ENCODE measurements at places on chromosomes 6 and 20.

DNA sequence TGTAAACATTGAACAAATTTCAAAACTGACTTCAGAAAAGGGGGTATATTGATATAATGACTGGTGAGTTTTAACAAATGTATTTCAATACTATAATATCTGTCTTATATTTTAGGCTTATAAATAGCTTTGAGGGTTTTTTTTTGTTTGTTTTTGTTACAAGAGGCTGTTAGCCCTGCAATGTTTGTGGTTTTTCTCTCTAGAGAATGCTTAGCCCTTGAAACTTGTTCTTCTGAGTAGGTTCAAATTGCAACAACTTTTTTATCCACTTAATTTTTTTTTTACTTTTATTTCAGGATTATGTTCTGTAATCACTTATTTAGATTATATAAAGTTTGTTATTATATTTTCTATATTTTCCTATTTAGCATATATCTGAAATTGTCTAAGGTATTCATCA, 333.2 kb downstream of the RIMS1 start:
- DNase-seq, result no peak

DNA sequence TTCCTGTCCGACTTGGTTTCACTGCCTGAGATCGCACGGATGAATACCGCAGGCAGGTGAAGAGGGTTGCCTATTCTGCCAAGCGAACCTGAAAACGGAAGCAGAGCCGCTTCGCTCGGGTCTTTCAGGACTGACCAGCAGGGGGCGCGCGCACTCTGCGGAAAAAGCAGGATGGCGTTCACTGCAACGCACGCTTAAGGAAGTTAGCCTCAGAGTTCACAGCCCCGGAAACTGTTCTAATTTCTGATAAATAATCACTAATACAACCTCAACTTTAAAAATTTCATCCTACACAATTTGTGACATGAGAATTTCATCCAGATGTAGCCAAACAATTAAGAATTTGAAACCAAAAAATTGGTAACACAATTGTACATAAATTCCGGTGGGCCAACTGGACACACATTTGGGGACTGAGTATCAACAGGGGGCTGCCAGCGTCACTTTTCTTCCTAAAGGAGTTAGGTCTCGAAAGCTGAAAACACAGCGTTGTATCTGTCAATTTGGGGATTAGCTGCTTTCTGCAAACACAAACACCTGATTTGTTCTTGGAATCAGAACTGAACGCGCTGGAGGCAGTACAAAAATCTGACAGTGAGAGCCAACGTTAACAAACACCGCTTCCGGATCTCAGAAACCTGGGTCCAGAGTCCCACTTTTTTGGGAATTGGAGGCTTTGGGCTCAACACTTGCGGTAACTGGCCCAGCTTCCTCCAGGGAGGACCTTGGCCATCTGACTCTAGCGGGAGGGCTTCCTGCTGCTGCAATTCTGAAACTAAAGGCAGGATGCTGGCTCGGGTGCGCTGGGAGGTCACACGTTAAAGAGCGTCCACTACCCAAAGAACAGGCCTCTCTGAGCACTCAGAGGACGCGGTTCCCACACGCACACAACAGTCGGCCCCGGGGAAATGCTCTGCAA, 8.8 kb downstream of the PXDC1 start:
- DNase-seq, result peak; percentile 71

GRCh38 chr6:165663377-165663735, 315 bp upstream of the PDE10A start:
- DNase-seq, result no peak

GRCh38 chr6:158391276-158391675, 79.0 kb downstream of the TULP4 start:
- DNase-seq, result no peak

- DNase-seq, result no peak
These were observed 131.1 kb downstream of the OLIG3 start for GRCh38 chr6:137362878-137363804.

DNA sequence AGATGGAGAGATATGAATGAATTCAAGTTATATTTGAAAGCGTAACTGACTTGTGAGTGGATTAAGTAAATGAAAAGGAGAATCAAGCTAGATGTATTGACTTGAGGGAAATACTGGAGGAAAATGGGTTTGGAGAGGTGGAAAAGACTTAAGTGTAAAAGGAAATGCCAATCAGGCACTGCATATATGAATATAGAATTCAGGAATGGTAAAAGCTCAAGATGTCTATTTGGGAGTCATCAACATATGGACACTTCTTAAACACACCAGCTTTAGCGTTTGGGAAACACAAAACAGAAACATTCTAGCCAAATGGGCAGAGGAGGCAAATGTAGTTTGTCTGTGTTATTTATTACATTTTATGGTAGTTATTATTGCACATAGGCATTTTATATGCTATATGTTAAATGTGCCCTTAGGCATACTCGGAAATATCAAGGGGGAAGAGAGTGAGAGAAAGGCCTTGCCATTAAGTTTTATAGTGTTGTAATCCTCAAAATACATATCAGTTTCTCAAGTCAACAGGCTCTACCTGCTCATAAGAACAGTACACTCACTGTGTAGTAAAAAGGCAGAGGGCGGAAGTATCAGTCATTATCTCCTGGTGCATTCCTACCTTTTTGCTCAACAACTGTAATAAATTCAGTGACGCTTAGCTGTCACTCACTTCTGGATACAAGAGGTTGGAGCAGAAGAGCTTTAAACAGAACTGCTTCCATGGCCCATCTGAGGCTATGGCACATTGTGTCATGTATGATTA, 33.7 kb upstream of the ME1 start:
- DNase-seq, result no peak

GRCh38 chr6:117559299-117559698, 43.0 kb downstream of the GOPC start:
- DNase-seq, result no peak

- DNase-seq, result no peak
These were observed 79.5 kb upstream of the MYL9 start for GRCh38 chr20:36461600-36462439.

GRCh38 chr20:47453167-47453782, 48.4 kb upstream of the NCOA3 start:
- peak; percentile 64 for DNase-seq

DNA sequence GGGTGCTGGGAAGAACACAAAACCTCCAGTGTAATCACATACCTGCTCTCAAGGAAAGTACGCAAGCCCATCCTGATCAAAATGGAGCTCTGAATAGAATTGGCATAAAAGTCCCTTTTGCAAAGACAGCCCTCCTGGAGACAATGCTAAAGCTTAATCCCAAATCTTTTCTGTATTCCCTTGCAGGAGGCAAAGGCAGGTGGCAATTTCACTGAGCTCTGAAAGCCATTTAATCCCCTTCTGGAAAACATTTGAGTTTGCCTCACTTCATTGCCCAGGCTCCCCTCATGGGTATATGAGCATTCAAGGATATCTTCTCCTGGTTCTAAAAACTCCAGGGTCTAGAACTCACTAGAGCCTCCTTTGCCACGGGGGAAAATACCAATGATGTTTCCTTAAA, 310.2 kb upstream of the CNR1 start:
- DNase-seq, result no peak

GRCh38 chr6:30845183-30845582, 39.1 kb upstream of the DDR1 start:
- no peak for DNase-seq

DNA sequence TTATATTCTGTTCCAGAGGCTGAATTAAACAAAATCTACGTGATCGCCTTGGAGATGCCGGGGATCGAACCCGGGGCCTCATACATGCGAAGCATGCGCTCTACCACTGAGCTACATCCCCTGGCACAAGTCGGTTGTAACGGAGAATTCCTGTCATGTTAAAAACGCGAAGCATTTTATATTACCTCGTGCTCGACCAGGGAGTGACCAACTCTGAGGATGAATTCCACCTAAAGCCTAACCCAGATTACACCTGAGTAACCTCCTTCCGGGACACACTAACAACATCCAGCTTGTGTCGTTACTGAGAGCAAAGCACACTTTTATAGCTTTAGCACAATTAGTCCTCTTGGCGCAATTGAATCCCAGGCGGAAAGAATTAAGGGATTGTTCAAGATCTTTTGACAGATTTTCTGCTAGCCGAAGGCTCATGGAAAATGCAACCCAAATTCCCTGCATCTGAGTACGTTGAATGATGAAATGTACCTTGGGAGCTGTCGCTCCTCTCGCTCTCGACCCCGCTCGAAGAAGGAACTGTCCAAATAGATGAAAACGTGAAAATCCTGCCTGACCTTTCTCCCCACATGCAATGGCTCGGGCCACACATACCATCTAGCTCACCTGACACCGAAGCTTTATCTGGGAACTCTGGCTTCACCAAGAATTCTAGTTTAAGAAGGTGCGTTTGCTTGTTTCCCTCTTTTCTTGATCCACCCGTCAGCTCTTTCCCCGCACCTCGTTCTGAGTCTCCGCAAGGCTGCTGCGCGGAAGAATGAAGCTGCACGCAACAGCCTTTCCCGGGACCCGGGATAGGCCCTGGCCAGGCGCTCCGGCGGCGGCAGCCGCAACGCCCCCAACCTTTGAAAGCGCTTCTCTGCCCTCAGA, 148.3 kb downstream of the GPX5 start:
- DNase-seq, result peak; percentile 46

- DNase-seq, result no peak
These were observed 2.5 kb downstream of the WTAP start for GRCh38 chr6:159729598-159730331.

GRCh38 chr6:164507206-164507940, 802.0 kb downstream of the C6orf118 start:
- no peak for DNase-seq

GRCh38 chr6:44386364-44386928, 1.1 kb upstream of the CDC5L start:
- DNase-seq, result no peak

GRCh38 chr6:167523426-167523825, 198.5 kb downstream of the TTLL2 start:
- no peak for DNase-seq

- no peak for DNase-seq
These were observed 201.0 kb upstream of the FOXQ1 start for GRCh38 chr6:1110941-1111349.

- DNase-seq, result no peak
These were observed 178.9 kb downstream of the SASH1 start for GRCh38 chr6:148521586-148521985.

- no peak for DNase-seq
These were observed 5.2 kb downstream of the BTBD9 start for GRCh38 chr6:38634518-38634917.

- peak; percentile 80 for DNase-seq
These were observed 5.3 kb upstream of the HSPA1B start for GRCh38 chr6:31822036-31822821.

- DNase-seq, result no peak
These were observed 494.8 kb upstream of the SOX4 start for GRCh38 chr6:21098744-21099143.

- DNase-seq, result no peak
These were observed 114.4 kb downstream of the FOXC1 start for GRCh38 chr6:1724124-1724523.

- no peak for DNase-seq
These were observed 669 bp downstream of the PDCD2 start for GRCh38 chr6:170583756-170584180.

DNA sequence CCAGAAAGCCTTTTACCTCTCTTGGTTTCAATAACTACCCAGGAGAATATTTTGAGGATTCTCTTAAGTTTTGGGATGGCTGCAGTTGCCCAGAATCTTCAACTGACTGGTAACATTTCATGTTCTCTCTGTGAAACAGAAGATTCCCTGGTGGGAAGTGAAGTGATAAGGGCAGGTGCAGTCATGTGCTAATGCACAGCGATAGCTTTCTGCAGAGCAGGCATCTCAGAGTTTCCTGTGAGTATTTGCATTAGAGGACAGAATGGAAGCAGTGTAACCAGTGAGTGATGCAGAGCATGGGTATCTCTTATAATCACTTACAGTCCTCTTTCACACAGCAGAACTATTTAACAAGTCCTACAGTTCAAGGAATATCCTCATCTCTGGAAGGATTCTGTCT, 76.1 kb downstream of the HCRTR2 start:
- DNase-seq, result no peak

GRCh38 chr6:130575971-130576370, 210.2 kb downstream of the TMEM200A start:
- DNase-seq, result peak; percentile 18

GRCh38 chr20:47280228-47280627, 76.3 kb downstream of the ZMYND8 start:
- no peak for DNase-seq

DNA sequence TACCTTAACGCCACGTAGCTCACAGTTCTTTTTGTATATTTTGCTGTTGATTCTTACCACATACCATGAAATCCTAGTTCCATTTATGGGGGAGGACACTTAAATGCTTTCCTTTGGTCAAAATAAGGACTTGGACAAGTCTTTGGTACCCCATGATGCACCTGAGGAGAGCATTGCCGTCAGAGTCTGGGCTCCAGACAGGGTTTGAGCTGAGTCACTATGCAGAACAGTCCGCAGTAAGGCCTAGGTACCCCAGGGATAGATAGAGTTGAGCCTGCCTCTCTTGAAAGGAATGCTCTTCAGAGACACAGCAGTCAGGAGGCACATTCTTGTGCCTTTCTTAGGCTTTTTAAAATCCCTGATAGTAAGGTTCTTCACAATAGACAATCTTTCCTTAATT, 6.0 kb downstream of the PARD6B start:
- no peak for DNase-seq

GRCh38 chr20:43533060-43533459, 25.6 kb downstream of the L3MBTL1 start:
- DNase-seq, result no peak

- no peak for DNase-seq
These were observed 5.4 kb upstream of the SIRPB1 start for GRCh38 chr20:1625083-1625690.

All from stimulated activated naive B cell treated with anti-CD40 and anti-IgM and Interleukin-4, amounts not matched to agents 10 μg/mL and 1 μg/mL and 100 μg/mL, for 72 hours (primary cell).